ENCODE measurements at places on chromosomes 2 and 18. TPM values are rescaled to one million over a fixed set of nuclear protein-coding genes. Genes with fewer than 3 reads are reported as not detected.

GRCh38 chr18:74444104-74444503, 13.0 kb downstream of the DIPK1C start:
- no peaks in the 10 kb centered on the region for H3K36me3 ChIP-seq
- no peak for DNase-seq
- H3K27me3 ChIP-seq = peaks cover 5% of the 10 kb centered on the region
- no peaks in the 10 kb centered on the region for H3K4me1 ChIP-seq
- no peak overlapping the region for H3K4me3 ChIP-seq

GRCh38 chr2:150601280-150602038, 114.0 kb upstream of the RND3 start:
- no peak for DNase-seq
- H3K4me1 ChIP-seq = no peaks in the 10 kb centered on the region
- H3K4me3 ChIP-seq = no peak overlapping the region
- no peak overlapping the region for H3K27ac ChIP-seq
- no peaks in the 10 kb centered on the region for H3K27me3 ChIP-seq

C2orf80 gene
- not detected for total RNA-seq

DNA sequence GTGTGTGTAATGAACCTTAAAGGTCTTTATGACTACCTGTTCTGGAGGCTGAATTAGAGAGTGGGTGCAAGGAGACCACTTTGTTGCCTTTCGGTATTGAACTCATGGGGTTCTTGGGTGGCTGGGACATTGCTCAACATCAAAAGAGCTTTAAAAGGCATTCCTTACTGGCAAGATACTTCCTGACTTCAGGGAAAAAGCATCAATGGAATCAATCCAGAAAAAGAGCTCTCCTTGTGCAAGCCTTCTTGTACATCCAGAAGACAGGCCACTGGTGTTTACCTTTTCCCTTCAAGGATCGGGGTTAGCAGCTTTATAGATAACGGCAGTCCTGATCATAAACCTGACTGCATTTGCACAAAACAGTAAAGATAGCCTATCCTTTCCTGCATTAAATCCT, 9.5 kb downstream of the PNO1 start:
- peaks cover 6% of the 10 kb centered on the region for H3K36me3 ChIP-seq
- H3K4me3 ChIP-seq = no peak overlapping the region
- no peaks in the 10 kb centered on the region for H3K27me3 ChIP-seq
- no peak overlapping the region for H3K27ac ChIP-seq

Measured in tibial nerve (tissue), 4 donors.